MG63 (cell line): ENCODE measurements at places on chromosomes 6 and 20. TPM values are rescaled to one million over a fixed set of nuclear protein-coding genes. Genes with fewer than 3 reads are reported as not detected.

DNA sequence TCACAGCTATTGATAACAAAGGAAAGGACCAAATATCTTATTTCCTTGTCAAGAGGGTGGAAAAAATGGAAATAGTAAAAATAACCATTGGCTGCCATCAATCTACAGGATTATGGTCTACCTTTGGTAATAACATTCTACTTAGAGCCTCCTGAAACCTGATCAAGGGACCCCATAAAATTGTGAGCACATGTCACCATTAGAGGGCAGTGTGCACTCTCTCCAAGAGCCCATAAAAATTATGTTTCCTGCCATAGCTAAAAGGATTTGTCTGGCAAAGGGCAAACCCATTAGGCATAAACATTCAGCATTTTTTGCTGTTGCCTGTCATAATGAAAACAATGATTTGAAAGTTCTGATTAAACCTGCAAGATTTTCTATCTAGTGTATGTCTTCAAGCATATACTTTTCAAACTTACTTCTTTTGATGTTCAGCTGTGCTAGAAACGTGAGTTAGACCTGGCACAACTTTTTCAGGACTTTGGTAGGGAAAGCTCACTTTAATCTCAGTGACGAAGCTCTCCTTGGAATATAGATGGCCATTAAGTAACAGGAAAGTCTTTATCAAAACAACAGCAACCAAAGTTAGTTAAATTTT is 120.7 kb upstream of the ZFP64 start:
- DNase-seq: peak; percentile 12

DNA sequence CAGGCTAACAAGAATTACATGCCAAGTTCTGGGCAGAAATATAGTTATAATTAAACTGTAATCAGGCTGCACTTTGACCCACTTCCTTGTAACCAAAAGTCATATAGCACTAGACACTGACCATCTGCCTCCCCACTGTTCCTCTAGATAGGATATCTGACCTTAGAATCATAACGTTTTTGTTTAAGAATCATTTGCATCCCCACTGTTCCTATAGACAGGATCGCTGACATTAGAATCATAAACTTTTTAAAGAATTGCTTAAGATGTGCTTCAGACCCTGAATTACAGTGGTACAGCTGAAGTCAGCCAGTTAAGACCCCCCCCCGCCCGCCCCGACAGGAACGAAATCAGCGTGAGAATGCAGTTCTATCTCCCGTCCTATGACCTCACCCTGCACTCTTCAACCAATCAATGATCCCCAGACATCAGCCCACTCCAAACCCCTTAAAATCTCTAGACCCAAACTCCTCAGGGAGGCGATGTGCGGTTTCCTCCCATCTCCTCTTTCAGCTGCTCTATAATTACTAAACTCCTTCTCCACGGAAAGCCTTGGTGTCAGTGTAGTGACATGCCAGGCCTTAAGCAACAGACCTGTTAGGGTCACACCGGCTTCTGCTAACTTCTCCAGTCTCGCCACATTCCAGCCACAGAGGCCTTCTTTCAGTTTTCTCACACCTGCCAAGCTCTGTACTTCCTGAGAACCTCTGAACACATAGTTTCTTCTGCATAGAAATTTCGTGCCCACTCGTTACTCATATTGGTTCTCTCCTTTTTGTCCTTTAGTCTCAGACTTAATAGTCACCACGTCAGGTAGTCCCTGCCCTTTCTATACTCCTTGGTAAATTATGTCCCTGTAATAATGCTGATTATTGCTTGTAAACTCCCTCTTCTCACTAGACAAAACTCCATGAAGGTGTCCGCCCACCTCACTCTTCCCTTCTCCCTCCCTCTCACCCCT is 93.5 kb downstream of the DTNBP1 start:
- DNase-seq: no peak

DNA sequence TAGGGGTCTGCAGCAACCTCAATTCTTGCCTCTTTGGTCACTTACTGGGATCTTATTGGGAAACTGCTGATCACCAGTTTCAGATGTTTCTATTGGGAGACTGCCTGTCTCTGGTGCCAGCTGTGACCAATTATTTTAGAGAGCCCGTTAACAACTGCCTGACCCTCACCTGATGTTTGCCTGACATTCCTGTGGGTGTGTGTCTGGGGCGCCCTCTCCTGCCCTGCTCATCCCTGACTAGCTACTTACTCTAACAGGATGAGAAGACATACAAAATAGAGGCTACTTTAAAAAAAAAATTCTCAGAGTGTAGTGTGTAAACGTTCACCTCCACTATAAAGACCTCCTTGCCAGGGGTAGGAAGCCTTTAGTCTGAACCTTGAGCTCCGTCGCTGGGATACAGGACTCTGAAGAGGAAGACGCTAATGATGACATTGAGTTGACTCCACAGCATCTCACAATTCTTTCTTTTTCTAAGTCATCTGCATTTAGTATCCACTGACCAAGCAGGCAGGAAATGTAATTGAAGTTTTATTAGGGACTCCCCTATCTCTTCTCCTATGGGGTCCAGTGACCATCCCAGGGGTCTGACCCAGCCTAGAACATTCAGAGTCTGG is 54.6 kb upstream of the DDR1 start:
- DNase-seq: no peak

DNA sequence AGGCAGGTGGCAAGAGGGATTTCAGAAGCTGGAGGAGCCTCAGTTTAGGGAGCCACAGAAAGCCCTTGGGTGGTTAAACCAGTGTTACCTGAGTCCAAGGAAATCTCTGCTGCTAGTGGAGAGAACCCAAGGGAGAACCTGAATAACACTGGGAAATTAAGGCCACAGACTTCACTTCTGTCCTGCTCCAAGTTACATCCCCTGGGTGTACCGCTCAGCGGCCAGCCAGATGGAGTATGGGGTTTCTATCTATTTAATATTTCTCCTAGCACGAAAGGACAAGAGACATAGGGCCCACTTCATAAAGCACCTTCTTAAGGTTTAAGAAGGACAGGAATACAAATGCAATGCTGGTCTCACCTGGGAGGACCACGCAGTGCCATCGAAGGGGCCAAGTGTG is 5.8 kb upstream of the CNKSR3 start:
- no peak for DNase-seq

AFDN gene
- total RNA-seq: 19.9 and 39.0 TPM in 2 replicates
